Caki2 (cell line): ENCODE measurements at places on chromosomes 6 and 20. TPM values are rescaled to one million over a fixed set of nuclear protein-coding genes. Genes with fewer than 3 reads are reported as not detected.

Gene TSBP1
- total RNA-seq = not detected in 2 replicates

- DNase-seq = no peak
Measured at GRCh38 chr6:43917878-43918382, 147.9 kb downstream of the VEGFA start.

Gene SYNDIG1
- 0.09 and 0.44 TPM in 2 replicates for total RNA-seq

DNA sequence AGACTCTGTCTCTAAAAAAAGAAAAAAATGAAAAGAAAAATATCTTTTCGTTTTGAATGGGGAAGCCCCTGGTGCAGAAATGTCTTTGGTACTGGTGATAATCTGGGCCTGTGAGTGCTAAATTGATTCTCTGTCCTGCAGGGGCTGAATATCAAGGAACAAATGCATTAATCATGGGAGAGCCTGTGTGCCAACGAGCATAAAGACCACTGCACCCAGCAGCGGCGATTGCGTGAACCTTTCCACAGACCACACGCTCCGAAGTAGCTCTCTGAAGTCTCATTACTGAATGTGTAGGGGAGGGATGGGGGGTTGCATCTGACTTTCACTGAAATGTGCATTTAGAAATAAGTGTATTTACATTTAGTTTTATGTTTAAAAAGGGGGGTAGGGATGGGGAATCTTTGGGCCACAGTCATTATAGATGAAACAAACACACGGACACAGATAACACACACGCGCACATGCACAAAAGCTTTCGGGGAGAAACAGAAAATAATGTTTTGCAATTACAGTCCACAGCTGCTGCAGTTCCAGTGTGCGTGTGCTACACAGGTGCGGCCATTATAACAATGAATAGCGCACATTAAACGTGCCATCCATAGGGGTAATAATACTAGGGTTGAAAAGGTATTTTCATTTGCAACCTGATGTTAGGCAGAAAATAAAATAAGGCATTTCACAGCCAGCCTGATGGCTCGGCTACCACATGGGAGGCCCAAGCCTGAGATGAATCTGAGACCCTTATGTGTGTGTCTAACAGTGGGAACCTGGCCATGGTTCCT lies 154.0 kb downstream of the MBOAT1 start:
- DNase-seq = no peak

GRCh38 chr6:16762550-16763477 lies 1.6 kb upstream of the ATXN1 start:
- peak; percentile 92 for DNase-seq

Gene HRH3
- not detected in 2 replicates for total RNA-seq

- no peak for DNase-seq
Measured at GRCh38 chr6:3400162-3400561, 56.7 kb downstream of the SLC22A23 start.

GRCh38 chr6:149200282-149200945 lies 117.1 kb upstream of the TAB2 start:
- no peak for DNase-seq

GRCh38 chr6:89412071-89413005 lies at the start of gene RRAGD:
RRAGD (minus strand) TSS chr6:89412273; CDS start chr6:89411993, 280 bp downstream.
- DNase-seq = peak; percentile 47

- peak; percentile 22 for DNase-seq
Measured at GRCh38 chr6:13924949-13925881, at the start of gene RNF182. RNF182 (plus strand) TSS chr6:13924952; CDS start chr6:13977120, 52,168 bp downstream.

DNA sequence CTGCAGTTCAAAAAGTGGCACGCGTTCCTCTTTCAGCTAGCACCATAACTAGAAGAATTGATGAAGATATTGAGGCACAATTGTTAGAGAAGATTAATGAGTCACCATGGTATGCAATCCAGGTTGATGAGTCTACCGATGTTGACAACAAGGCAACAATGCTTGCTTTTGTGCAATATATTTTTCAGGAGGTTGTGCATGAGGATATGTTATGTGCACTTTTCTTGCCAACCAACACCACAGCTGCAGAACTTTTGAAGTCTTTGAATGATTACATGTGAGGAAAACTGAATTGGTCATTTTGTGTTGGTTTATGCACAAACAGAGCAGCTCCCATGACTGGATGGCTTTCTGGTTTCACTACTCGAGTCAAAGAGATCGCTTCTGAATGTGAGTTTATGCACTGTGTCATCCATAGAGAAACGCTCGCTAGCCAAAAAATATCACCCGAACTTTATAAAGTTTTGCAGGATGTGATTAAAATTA lies 129.3 kb upstream of the SLC24A3 start:
- DNase-seq = no peak

DNA sequence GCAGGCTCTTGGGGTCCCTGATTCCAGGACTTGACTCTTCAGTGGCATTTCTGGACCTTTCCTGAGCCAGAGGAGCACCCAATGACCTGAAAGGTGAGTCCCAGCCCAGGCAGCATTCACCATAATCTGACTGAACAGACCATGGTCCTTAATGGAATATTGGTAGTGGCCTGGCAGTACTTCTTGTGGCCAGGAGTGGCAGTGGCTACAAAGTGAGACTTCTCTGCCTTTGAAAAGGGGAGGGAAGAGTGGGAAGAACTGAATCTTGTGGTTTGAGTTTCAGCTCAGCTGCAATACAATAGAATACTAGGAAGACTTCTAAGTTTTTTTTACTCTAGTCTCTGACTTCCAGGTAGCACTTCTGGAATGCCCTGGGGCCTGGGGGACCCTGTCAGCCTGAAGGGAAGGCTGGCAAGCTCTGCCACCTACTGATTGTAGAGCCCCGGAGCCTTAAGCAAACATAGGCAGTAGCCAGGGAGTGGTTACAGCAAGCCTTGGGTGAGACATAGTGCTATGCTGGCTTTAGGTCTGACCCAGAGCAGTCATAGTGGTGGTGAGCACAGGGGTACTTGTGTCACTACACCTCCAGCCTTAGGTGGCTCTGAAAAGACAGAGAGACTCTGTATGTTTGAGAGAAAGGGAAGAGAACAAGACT lies 674.2 kb upstream of the MANEA start:
- DNase-seq = no peak

DNA sequence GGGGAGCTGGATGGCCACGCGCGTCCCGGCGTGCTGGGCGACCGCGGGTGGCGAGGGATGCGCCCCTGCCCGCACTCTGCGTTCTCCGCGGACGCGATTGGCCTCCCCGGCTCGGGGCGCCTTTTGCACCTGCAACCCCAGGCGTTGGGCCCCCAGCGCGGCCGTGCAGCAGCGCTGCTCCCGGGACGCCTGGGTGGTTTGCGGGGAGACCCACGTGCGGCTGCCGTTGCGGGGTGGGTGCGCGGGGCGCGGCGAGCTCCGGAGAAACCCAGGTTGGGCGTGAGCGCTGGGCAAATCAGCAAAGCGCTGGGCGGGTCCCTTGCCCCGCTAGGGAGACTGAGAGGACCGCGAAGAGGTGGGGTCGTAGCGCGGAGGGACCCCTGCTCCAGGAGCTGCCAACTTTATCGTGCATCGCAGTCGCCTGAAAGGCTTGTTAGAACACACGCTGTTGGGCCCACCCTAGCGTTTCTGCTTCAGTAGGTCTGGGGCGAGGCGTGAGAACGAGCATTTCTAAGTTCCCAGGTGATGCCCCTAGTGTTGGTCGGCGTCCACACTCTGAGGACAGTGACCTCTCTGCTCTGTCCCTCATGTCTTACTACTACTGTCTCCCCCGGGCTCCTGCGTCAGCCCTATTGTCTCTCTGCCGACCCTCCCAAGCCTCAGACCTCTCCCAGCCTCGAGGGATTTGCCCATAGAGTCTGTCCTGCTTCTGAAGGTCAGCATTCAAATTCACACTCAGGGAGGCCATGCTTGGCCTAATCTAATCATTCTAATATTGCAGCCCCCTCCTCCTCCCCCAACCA lies 538 bp upstream of the ZFP64 start:
- peak; percentile 78 for DNase-seq

GRCh38 chr20:19112828-19113227 lies 99.6 kb upstream of the SLC24A3 start:
- DNase-seq = no peak

GRCh38 chr6:52603000-52603795 lies 26.3 kb upstream of the TRAM2 start:
- no peak for DNase-seq

Gene FOXS1
- total RNA-seq = not detected in 2 replicates

DNA sequence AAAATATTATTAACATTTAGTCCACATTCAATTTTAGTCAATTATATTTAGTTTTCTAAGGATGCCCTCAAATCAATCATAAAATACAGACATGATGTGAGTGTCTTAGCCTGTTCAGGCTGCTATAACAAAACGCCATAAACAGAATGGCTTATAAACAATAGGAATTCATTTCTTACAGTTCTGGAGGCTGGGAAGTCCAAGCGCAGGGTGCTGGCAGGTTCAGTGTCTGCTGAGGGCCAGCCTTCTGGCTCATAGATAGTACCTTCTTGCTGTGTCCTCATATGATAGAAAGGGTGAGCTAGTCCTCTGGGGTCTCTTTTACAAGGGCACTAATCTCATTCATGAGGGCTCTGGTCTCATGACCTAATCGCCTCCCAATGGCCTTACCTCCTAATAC lies 10.0 kb upstream of the CDC5L start:
- no peak for DNase-seq

DNA sequence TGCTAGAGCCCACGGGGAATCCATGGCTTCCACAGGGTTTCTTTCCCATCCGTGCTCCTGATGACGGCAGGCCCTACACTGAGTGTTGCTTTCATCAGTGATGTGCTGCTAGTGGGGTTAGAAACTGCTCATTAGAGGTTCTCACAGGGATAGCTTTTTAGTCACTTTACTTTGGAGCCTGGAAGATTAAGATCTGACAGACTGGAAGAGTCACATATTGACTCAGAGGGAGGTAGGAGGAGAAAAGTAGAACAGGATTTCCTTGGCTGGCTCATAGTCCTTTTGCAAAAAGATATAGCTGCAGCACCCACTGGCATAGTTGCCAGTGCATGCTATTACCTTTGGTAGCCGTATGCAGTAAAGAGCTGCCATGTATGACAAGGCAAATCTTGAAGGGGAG lies 890.3 kb downstream of the C6orf118 start:
- DNase-seq = no peak

Gene SLC24A3
- total RNA-seq = not detected in 2 replicates

DNA sequence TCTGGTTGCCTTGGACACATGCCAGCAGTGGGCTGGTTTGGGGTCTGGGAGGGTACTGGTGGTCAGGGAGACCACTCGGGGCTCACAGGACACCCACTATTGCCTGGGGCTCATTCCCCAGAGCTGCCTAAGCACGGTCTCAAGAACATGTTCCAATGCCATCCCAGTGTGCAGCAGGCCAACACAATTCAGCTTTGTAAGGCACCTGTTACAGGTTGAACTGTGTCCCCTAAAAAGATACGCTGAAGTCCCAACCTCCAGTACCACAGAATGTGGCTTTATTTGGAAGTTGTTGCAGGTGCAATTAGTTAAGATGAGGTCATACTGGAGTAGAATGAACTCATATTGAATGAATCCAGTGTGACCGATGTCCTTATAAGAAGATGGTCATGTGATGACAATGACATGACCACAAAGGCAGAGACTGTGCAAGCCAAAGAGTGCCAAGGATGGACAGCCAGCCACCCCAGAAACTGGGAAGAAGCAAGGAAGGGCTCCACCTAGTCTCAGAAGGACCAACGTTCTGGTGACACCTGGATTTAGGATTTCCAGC lies 13.5 kb upstream of the MAS1 start:
- no peak for DNase-seq

DNA sequence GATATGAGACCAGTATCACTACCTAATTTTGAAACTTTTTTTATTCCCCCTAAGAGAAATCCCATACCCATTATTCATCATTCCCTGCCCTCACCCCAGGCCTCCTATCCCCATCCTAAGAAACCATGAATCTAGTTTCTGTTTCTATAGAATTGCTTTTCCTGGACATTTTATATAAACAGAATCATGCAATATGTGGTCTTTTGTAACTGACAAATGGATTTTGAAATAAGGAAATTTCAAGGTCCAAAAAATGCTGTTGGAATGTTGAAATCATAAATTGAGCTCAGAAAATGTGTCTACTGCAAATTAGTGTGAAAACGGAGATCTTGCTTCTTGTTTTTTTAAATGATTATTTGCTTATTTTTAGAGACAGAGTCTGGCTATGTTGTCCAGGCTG lies 25.1 kb downstream of the RNF217 start:
- no peak for DNase-seq

GRCh38 chr6:142731611-142732010 lies 213.4 kb downstream of the HIVEP2 start:
- no peak for DNase-seq

Gene PI3
- not detected in 2 replicates for total RNA-seq

DNA sequence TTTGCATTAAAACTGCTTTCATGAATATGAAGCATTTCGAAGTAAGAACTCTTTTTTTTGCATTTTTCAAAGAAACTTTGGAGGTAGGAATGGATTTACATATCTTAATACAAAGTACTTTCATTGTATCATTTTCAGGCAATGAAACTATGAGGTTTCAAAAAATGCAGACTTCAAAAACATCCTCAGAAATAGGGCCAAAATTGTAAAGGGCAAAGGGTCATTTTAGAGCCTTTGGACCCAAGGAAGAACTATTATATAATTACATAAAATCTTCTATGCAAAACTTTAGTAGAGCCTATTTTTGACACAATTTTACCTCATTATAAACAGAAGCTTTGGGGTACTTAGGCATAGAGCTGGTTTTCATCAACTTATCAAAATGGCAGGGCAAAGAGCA lies 4.9 kb downstream of the PRKN start:
- DNase-seq = no peak

Gene DEFB132
- total RNA-seq = not detected in 2 replicates

DNA sequence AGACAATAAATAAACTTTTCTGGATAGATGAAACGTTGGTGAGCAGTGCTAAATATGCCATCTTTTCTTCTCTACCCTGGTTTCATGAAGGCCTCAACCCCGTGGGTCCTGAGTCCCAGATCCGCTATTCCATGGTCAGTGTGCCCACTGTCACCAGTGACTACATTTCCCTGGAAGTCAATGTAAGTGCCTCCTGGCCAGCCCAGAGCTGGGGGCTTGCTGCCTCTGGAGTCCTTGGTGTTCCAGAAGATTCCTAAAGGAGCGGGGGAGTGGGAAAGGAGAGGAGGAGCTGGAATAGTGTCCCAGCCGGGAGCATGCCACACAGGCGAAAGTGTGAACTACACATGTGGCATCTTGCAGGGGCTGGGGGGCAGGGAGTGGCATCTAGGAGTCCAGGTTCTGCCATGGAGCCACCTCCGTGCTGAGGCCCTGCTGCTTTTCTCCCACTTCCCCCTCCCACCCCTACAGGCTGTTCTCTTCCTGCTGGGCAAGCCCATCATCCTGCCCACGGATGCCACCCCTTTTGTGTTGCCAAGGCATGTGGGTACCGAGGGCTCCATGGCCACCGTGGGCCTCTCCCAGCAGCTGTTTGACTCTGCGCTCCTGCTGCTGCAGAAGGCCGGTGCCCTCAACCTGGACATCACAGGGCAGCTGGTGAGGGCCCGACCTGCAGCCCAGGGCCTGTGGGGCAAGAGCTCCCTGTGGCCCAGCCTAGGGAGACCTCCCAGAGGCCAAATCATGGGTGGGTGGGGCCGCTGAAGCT lies 10.8 kb downstream of the BPIFB2 start:
- no peak for DNase-seq

DNA sequence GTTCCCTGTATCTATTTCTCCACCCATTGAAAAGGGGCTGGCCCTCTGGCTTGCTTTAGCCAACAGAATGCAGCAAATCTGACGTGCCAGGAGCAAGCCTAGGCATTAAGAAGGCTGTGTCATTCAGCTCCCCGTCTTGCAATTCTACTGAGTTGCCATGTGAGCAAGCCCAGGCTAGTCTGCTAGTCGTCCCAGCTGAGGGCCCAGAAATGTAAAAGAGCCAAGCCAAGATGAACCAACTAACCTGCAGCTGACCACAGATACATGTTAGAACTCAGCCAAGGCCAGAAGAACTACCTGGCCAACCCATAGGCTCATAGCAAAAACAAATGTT lies 30.1 kb downstream of the PREP start:
- DNase-seq = no peak
